ENCODE measurements at places on chromosomes 3 and 15.

DNA sequence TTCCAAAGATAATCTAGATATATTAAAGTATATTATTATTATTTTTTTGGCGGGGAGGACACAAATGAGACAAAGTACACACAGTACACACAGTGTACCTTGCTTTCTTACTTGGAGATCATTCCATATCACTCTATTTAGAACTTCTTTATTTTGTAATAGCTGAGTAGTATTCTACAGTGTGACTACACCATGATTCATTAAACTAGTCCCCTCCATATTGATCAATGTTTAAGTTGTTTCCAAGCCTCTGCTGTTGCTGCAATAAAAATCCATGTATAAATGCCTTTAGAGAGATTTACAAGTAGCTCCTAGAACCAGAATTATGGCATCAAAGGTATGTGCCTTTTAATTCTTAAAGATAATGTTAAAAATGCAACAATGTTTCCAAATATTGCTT, 38.8 kb downstream of the PYGO1 start:
- no peak for DNase-seq

- DNase-seq = no peak
Measured at GRCh38 chr3:159137949-159138348, 336.1 kb downstream of the MFSD1 start.

- no peak for DNase-seq
Measured at GRCh38 chr15:65101411-65101890, 13.5 kb downstream of the UBAP1L start.

DNA sequence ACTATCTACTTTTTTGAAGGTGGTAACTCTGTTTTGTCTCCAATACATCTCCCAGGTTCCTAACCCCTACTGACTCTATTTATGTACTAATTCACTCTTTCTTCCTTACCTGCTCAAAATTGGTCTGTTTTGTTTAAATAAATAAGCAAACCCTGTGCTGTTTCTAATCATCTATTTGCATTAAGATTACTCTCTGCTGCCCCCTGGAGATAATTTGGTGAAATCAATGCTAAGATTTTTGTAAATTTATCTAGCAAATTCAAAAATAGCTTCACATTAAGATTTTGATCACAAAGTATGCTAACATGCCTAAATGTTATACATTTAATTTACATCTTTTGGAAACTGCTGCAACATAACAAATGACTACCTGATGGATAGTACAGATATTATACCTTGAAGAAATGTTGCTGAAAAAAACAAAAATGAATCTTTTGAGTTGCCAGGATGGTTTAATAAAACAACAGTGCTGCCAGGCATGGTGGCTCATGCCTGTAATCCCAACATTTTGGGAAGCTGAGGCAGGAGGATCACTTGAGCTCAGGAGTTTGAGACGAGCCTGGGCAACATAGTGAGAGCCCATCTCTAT, 4.4 kb upstream of the CD200R1 start:
- DNase-seq = no peak

DNA sequence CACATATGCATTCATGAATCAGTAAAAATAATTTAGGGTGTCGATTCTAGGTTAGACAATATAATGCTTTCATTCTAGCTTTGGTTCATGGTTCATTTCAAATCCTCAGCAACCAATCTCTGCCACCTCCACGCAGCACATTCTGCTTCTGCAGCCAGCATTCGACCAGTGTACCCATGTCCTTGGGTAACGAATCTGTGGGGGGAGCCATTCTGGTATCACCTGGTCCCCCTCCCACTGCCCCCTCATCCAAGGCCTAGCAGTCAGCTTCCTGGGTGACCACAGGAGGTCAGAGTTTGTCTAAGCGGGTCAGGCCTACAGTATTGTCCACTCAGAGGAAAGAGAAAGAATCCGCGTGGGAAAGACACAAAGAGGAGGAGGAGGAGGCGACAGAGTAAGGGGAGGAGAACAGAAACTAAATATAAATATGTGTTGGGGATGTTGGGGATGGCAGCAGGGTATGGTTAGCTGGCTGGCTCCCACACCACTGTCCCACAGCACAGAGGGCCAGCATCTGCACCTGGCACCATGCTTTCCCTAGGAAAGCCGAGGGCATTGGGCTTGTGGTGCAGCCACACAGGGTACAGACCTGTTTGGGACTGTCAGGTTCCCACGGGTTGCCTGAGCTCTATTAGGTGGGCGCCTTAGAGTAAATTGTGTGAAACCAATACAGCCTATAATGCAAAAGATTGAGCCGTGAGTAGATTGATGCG, 12.1 kb downstream of the PAK6 start:
- no peak for DNase-seq

DNA sequence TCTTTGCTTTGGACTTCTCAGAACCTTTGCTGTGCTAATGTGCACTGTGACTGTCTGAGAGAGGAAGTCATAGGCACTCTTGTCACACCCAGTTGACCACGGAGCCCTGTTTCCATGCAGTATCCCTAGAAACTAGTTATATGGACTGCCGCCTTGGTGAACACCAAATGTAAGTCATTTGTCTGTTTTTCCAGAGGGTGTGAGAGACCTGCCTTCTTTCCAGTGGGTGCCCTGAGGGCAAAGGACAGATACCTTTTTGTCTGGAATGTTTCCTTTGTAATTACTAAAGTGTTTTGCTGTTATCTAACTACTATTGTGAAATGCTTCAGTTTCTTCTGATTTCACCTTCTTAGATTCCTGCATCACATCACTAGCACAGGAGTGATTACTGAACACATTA, 91.8 kb downstream of the LARS2 start:
- no peak for DNase-seq

DNA sequence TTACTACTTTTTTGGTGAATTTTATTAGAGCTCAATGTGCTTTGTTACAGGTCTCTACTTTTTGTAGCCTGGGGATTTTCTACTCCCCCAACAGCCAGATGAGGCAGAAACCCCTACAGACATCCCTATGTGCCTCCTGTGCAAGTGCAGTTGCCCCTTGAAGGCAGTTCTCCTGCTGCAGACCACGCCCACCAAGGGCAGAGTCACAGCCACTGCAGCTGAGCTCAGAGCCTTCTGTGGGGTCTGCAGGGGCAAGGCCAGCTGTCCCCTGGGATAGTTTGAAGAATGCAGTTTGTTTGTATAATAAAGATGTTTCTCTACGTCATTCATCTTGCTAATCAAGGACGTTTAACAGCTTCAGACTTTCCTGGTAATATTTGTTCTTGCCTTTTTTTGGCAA, 76.8 kb downstream of the NPAP1 start:
- DNase-seq = no peak

GRCh38 chr3:138124706-138125355, 7.4 kb downstream of the A4GNT start:
- DNase-seq = no peak
